Esophagus muscularis mucosa (tissue), 4 donors: ENCODE measurements at places on chromosomes 5 and 9. TPM values are rescaled to one million over a fixed set of nuclear protein-coding genes. Genes with fewer than 3 reads are reported as not detected.

DNA sequence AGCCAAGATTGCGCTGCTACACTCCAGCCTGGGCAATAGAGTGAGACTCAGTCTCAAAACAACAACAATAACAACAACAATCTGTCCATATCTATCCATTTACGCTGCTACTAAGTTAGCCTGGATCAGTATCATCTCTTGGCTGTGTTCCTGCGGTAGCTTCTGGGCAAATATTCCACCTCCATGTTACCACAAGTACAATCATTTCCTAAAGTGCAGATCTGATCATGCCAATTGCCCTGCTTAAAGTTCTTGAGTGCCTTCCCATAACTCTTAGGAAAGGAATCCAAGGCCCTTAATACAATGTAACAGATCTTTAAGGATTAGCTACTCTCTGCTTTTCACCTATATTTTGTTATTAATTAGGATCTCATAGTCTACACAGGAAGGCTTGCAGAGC lies 15.4 kb upstream of the PPP2R2B start:
- no peaks in the 10 kb centered on the region for H3K36me3 ChIP-seq
- no peaks in the 10 kb centered on the region for H3K4me1 ChIP-seq
- H3K27ac ChIP-seq, result no peak overlapping the region
- no peaks in the 10 kb centered on the region for H3K27me3 ChIP-seq
- H3K4me3 ChIP-seq, result no peak overlapping the region
- DNase-seq, result no peak

GRCh38 chr5:173859408-173860159 lies 28.6 kb upstream of the CPEB4 start:
- no peak for DNase-seq
- no peak overlapping the region for H3K27ac ChIP-seq
- no peaks in the 10 kb centered on the region for H3K27me3 ChIP-seq
- no peak overlapping the region for H3K4me3 ChIP-seq

- H3K36me3 ChIP-seq, result no peaks in the 10 kb centered on the region
- no peak for DNase-seq
- H3K27ac ChIP-seq, result no peak overlapping the region
Observed at GRCh38 chr5:103114440-103114839, 5.5 kb downstream of the GIN1 start.

ARRDC1 gene
- 22.0 TPM for total RNA-seq

MOB3B gene
- 7.6 TPM for total RNA-seq

GNAQ gene
- total RNA-seq, result 64.0 TPM
